Right atrium auricular region (tissue), 2 donors: ENCODE measurements at places on chromosomes 6 and 20.

DNA sequence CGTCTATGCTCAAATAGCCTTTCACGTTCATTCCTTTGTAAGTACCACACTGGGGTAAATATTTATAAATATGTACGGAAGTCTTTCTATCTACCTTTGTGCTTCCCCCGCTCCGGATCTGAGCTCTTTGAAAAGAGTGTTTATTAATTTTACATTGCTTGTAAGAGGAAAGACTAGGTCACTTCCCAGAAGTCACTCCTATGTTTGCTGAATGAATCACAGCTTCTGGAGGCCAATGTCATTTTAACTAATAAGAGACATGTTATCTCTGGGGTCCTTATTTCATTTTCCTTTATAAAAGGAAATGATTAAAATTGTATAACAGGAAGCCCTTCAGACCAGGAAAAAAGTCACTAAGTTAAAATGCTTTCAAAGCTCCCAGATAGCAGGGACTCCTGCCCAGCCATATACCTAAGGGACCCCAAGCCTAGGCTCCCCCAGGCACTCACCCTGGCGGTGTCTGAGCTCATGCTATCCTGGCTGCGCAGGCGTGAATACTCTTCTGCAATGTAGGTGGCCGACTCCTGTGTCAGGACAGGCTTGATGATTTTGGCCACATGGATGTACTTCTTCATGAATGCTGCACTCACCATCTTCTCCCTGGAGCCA, 12.6 kb downstream of the MCM3 start:
- no peak for DNase-seq

GRCh38 chr6:158853072-158853879, 34.1 kb upstream of the EZR start:
- peak; percentile 70 for DNase-seq

- DNase-seq = no peak
Measured at GRCh38 chr6:137775227-137775626, 91.8 kb upstream of the TNFAIP3 start.

GRCh38 chr20:11333634-11334033, 584.1 kb upstream of the BTBD3 start:
- no peak for DNase-seq

- no peak for DNase-seq
Measured at GRCh38 chr6:80250391-80250997, 144.0 kb downstream of the BCKDHB start.

GRCh38 chr6:21384216-21384615, 209.3 kb upstream of the SOX4 start:
- no peak for DNase-seq

DNA sequence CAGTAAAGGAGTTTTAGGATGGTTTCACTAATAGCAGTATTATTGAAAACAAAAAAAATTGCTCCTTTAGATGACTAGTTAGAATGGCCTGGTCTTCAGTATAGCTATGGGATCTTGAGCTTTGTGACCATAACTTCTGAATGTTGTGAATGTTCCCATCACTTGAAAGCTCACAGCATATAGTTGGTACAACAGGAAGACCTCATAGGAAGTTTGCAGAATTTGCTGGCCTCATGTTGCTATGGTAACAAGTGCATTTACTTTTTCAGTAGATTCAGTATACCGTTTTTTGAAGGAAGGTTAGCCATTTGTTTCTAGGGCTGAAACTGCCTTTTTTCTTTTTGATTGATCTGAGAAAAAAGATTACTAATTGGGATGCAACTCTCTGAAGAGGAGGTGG, 8.3 kb downstream of the PHF3 start:
- DNase-seq = no peak

DNA sequence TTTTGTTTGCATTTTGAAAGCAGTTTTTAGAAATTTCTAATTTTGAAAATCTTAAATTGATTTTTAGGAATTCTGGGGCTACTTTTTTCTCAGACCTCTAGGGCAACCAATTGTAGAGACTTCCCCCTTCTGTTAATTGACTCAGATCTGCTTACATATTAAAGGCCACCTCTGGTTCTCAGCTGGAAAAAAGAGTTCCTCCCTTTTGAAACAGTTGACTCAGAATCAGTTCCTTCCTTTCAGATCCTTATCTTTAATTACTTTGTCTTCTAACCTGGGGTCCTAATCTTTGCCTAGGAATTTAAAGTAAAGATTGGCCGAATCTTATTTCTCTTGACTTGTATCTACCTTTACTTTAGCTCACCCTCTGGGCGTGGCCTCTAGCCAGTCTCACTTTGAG, 146.8 kb downstream of the LAMA2 start:
- DNase-seq = no peak

DNA sequence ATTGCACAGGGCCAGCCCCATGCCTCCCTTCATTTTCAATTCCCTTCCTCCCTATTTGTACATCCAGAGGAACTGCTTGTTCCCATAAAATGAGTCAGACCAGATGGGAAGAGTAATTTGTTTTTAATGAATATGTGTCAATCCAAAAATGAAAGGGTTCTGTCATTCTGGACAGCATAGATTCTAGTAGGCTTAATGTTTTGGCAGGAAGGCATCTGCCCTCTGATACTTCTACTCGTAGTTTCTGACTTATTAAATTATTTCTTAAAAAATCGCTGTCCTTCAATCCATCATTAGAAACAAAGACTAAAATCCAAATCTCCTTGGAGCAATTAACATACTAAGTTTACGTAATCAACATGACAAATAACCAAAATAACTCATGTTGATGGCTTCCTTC, 665.5 kb downstream of the TENT5A start:
- no peak for DNase-seq

GRCh38 chr6:128403618-128404444, 116.6 kb downstream of the PTPRK start:
- DNase-seq = no peak

- DNase-seq = no peak
Measured at GRCh38 chr20:57838670-57839151, 128.9 kb upstream of the PMEPA1 start.

DNA sequence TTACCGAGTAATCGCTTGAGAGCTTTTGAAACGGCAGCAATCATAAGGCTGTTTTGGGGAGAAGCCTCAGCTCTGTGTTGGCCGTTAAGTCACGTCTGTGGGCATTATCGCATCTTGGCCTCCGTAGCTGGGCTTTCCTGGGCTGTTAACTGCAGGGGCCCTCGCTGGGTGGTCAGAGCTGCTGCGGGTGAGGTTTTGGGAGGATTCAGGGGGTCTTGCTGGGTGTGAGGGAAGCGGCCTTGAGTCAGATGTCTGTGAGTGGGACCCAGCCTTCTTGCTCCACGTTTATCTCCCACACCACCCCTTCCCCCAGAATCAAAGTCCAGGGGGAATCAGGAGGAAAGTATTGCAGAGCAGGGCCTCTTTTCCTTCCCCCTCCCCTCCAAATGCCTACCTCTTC, 3.2 kb upstream of the APCDD1L start:
- DNase-seq = peak; percentile 36

DNA sequence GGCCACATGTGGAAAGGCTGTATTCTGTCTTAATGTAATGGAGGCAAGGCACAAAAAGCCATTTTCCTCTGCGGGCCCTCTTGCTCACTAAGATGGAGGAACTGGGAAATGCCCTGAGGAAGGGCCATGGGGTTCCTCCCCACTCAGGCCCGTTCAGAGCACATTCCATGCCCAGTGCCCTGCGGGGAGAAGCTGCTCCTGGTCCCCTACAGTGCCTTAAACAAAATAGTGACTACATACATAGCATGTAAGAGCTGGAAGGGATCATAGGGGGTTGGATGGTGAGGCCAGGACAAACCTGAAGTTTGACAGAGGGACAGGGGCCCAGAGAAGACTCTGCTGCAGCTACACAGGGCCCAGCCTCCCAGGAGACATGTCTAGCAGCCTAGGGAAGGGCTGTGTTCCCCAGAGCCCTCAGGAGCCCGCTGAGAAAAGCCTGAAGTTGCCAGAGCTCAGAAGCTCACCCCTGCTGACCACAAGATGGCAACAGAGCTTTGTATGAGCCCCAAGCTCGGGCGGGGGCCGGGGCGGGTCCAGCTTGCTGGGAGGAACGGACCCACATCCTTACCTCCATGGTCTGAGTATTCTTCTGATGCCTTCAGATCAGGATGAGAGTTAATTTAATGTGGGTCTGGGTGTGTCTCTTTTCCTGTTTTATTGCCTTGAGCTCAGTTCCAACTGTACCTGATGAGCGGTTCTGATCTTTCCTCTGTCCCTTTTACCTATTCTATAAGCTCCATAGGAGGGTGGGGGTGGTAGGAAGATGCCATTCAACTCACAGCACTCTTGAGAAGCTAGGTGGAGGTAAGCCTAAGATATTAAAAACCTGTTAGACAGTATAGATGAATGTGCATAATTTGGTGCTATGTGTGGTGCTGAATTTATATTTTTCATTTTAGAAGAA, 242.9 kb downstream of the CDC5L start:
- DNase-seq = no peak

DNA sequence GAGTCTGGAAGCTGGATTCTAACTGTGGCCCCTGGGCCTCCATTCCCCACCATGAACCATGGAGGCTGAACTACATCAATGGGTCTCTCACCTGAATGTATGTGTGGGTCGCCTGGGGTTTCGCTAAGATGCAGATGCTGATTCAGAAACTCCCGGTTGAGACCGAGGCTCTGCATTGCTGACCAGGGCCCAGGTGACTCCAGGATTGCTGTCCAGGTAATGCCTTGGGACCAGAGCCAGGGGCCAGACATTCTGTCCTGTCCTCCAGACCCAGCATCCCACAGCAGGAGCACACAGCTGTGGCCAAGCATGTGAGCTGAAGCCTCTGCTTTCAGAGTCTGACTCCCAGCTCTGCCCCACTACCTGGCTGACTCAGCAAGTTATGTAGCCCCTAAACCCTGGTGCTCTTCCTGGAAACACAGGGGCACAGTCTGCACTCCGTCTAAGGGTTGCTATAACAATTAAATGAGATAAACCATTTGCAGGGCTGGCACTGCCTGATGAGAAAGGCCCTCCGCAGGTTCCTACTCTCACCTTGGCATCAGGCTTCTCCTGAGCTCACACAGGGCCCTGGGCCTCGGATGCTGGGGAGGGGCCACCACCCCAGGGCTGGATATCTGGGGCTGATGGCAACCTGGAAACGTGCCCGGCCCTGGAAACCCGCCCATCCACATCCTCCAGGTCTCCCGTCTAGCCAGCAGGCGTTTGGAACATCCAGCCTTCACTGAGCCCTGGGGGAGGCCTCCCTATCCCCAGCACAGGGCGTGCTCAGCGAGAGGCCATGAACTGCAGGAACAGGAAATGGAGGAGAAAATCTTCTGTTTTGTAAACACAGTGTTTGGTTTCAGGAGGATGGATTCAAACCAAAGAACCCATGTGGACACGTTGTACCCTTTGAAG, 175.7 kb downstream of the DLL1 start:
- DNase-seq = no peak

- no peak for DNase-seq
Measured at GRCh38 chr6:151478670-151479069, 15.1 kb upstream of the CCDC170 start.

DNA sequence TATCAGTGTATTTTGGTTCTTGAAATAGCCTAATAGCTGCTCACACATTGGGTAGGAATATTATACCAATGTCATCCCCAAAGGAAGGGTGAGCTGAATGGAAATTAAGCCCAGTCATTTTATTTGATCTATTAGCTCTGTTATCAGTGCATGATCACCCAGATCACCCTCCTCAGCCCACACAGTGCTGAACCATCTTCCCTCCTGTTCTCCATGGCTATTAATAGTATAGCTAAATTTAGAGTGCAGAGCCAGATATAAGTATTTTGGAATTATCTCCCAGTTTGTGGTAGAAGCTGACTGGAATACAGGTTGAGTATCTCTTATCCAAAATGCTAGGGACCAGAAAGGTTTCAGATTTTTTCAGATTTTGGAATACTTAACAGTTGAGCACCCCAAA, 45.4 kb downstream of the KCTD20 start:
- no peak for DNase-seq

- DNase-seq = no peak
Measured at GRCh38 chr20:51378171-51378928, 164.2 kb downstream of the NFATC2 start.

DNA sequence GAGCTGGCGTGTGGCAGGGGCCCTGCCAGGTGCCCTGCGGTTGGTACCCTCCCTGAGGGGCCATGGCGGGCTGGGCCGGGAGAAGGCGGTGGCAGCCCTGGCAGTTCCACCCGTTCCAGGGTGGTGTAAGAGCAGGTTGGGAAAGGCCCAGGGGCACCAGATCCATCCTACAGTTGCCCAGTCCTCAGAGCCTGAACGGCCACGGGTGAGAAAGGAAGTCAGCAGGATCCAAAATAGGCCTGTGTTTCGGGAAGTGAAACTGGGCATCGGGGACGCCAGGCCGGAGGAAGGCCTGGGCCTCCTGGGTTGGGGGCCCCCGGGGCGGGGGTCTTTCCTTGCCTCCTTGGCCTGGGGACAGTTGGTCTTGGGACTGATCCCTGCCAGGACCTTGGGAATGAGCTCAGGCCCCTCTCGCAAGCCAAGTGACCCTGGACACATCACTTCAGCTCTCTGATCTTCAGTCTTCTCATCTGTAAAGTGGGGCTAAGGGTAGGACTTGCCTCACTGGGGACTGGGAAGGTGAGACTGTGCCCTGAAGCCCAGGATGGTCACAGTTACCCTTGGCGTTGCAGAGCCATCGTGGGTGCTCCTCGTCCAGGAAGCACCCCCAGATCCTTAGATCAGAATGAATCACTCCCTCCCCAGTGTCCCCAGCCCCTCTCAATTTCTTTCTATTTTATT, 18.1 kb upstream of the NOL4L start:
- DNase-seq = no peak

DNA sequence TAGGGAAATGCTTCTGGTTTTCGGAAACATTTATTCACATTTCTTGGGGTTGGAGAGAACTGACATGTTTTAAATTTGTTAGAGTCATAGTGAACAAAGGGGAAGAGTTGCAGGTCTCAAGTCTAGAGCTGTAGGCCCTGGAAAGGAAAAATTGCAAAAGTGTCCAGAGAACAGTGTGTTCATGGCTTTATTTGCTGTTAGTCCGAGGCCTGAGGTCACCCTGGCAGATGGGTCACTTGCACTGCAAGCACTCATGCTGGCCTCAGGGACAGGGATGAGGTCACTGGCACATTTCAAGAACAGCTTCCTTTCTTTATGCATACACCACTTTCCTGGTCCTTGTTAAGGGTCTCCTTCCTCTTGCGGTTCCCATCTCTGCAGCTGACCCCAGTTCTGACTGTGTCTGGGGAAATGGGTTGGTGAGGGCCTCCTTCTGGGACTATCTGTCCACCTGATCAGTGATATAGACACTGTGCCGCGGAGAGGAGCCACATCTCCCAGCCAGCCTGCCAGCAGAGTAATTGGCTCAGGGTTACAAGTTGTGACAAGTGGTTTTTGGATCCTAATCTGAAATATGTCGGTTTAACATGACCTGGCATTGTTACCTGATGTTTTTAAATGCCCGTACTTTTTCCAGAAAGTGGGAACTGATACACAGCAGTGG, 194.0 kb downstream of the EYA4 start:
- peak; percentile 64 for DNase-seq

- no peak for DNase-seq
Measured at GRCh38 chr6:54846243-54846856, at the start of gene FAM83B. FAM83B (plus strand) TSS chr6:54846771; CDS start chr6:54870247, 23,476 bp downstream.

- DNase-seq = no peak
Measured at GRCh38 chr20:10475225-10475624, 40.1 kb downstream of the SLX4IP start.

GRCh38 chr6:14660806-14661579, 543.4 kb downstream of the CD83 start:
- no peak for DNase-seq
